Breast epithelium (tissue), 4 donors: ENCODE measurements at places on chromosomes 5 and 9.
A peak's percentile ranks its signal among the peaks of the same experiment; 100 is the strongest.

DNA sequence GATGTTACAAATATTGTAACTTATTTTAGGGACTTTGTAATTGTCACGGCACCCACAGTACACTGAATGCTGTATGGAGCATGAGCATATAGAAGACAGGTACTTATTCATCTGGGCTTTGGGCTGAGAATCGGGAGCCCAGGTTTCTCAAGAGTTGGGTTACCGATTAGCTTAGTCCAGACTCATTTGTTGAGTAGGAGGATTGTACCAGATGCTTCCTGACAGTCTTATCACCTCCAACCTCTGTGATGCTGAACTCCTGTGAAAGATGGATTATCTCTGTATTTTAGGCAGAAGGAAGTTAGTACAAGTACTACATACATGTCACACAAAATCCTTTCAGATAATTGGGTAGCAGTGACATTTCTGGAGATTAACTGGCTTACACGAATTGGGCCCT is 79.2 kb downstream of the SV2C start:
- no peak for DNase-seq

DNA sequence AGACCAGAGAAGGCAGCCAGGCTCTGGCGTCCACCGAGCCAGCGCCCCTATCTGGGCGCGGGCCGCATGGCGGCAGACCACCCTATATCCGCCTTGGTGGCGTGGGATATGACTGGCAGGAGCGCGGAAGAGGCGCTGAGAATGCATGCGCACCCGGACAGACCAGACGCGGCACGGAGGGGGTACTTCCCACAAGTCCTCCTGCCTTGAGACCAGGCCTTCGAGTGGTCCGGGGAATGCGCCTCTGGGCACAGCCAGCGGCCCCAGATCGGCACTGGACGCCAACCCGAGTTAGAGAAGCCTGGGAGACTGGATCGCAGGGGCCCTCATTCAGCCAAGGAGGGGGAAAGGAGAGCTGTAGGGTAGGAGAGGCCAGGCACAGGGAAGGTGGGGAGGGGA is 2.5 kb upstream of the LMX1B start:
- no peak for DNase-seq

DNA sequence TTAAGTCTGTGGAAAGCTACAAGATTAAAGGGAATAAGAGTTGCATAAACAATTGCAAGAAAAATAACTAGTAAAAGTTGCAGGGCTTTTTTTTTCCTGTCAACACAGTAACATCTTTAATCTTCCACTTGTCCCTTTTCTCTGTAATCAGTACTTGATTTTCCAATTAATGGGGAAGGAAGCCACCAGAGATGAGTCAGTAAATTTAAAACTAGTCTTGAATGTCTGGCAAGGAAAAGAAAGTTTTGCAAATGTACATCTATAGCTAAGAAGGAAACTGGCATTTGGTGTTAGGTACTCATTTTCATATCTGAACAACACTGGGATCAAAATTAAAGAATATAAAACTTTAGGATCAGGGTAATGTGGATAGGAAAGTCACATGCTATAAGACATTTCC is 17.1 kb downstream of the DAP start:
- DNase-seq = no peak

DNA sequence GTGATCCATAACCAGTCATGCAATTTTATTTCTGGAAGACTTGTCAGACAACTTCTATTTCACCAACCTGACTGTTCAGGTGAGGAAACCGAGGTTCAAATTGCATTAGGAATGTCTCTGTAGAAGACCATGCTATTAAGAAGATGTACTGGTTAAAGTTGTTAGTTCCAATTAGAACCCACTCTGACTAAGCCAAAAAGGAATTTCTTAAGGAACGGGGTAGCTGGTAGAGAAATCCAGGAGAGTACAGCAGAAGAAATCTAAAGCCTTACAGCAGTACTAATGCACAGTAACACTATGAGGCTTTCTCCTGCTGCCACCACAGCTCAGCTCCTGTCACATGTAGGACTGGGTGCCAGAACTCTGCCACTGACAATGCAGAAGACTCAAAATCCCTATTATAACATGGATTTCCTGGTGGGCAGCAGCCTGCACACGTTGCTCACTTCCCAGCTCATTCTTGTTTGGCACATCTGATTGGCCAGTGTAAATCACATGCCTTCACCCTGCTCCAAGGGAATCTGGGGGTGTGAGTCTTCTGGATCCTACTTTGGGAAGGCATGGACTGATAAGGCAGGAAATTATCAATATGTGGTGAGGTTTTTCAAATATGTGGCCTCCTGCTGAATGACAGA is 37.1 kb downstream of the CAST start:
- DNase-seq = no peak

DNA sequence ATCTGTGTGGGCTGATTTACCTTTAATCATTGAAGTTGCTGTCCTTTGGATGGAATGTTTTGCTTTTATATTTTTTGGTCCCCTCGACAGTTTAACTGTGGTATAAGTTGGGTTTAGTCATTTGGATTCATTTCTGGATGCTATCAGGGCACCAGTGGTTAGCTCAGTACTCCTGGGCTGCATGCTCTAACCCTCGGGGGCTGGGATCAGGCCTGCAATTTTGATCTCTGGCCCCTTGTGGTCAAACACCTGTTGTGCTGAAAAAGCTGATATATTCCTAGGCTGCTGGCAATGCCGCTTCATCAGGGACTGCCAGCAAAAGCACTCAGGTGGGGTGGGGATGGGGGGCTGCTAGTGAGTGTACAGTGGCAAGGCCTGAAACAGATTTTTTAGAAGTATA is 440.4 kb upstream of the RIOK2 start:
- no peak for DNase-seq

DNA sequence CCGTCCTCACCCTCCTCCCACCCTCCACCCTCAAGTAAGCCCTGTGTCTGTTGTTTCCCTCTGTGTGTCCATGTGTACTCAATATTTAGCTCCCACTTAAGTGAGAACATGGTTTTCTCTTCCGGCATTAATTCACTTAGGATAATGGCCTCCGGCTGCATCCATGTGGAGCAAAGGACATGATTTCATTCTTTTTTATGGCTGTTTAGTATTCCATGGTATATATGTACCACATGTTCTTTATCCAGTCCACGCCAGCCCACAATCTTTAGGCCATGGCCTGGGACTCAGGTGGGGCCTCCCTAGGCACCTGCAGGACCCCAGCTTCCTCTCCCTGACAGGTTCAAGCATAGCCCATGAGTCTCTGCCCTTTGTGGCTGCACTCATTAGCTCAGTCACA is 22.9 kb downstream of the UNC5A start:
- no peak for DNase-seq

- no peak for DNase-seq
Measured at GRCh38 chr5:113721171-113721570, 207.7 kb downstream of the YTHDC2 start.

GRCh38 chr5:126808521-126808988 is 31.6 kb downstream of the LMNB1 start:
- DNase-seq = no peak

DNA sequence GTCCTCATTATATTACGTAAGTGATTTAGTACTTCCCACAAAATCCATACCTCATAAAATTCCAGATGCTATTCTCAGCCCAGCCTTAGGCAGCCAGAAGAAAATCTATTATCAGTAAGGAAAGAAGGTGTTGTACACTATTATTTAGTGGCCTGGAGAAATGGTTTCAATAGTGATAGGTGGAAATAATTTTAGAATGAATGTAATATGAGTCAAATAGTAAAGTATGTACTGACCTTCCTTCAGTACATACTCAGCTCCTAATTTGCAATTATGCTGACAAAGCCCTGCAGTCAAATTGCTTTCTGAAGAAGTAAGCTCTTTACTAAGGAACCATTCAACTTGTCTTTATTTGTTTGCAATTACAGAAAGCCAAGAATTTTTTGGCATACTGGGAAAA is 409.2 kb downstream of the HTR1A start:
- DNase-seq = no peak

- DNase-seq = no peak
Measured at GRCh38 chr5:78791501-78792100, 143.0 kb upstream of the LHFPL2 start.

- DNase-seq = no peak
Measured at GRCh38 chr9:108056084-108056804, 566.7 kb upstream of the KLF4 start.

GRCh38 chr5:110054240-110054639 is 364.5 kb downstream of the MAN2A1 start:
- DNase-seq = no peak

DNA sequence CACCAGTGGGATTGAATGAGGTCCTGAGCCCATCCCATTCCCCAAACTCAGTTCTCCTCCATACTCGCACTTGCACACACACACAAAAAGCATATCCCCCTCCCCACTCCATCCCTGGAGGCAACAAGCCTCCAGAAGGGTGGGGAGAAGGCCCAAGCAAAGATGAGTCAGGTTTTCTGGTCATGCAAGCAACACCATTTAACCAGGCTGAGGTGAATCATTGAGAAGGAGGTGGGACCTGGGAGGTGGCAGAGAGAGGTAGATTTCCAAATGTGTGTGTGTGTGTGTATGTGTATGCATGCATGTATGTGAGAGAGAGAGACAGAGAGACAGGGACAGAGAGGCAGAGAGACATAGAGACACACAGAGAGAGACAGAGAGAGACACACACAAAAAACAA is 185.2 kb upstream of the TRIM32 start:
- no peak for DNase-seq

DNA sequence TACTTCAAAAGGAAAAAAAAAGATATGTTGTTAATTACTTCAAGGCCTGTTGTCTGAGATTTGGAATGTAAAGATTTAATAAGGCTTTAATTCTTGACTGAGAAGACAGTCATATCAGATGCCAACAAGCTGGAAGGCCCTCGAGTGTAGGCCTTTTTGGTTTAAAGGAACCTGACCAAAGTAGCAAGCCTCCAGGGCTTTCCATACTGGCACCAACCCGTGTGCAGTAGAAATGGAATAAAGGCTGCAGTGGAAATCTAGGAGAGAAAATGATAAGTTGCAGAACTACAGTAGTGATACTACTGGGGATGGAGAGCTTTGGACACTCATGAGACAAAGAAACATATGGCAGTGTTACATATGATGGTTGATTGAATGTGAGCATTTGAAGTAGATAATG is 358.0 kb downstream of the TAF11L14 start:
- no peak for DNase-seq

DNA sequence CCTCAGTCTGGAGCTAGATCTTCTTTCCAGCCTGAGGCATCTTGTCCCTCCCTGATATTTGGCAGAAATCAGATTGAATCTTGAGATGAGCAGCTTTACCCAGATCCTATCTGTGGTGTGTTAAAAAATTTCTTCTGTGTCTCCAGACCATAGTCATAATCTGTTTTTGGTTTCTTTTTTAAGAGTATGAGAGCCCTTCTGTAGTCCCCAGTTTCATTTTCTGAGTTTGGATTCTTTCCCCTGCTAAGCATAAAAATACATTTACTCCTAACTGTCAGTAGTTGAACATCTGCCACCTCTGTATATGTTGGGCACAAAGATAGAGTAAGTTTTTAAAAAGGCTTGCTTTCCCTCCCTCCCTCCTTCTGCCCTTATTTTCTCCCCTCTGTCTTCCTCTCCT is 137.7 kb downstream of the CNTLN start:
- no peak for DNase-seq

DNA sequence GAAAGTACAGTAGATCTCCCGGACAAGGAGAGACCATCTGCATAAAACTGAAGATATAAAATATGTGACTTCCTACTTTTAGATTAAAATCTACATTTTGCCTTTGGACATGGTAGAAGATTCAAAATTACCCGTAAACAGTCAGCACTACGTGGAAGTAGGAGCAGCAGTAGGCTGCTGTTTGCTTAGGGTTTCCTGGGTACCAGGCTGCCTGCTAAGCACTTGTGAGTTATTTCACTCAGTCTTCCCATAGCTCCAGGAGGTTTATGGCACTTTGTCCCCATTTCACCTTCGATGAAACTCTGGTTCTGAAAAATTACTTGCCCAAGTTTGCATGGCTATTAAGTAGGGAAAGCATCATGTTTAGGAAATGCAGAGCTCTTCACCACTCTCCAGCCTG is 92.6 kb downstream of the STK32A start:
- DNase-seq = no peak

DNA sequence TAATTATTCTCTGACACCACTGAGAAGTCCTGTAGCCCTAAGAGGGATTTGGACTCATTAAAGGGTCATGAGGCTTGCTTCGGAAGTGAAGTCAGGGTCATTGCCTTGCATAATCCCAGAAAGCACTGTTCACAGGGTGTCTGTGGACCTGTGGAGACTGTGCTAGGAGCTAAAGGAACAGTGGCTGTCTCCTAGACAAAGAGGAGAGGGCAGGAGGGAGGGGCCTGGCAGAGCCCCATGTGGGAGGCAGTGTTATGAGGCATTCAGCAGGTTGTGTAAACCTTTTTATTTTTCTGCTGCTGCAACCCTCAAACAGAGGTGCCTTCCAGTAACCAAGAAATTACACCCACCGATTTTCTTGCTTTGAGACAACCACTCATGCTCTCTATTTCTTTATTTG is 3.3 kb downstream of the TMEM174 start:
- DNase-seq = no peak

DNA sequence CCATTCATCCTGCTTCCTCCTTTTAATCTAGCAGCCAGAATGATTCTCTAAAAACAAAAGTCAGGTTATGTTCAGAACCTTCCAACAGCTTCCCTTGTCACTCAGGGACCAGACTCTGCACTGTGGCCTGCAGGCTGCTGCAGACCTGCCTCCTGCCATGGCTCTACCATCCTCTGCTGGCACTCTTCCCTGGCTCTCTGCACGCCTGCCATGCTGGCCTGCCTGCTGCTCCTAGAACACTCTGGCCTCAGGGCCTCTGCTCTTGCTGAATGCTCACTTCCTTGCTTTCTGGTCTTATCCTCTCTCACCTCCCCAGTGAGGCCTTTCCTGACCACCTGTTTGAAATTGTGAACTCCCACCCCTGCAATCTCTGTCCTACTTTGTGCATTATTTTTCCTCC is 149.4 kb downstream of the CD180 start:
- peak; percentile 30 for DNase-seq

DNA sequence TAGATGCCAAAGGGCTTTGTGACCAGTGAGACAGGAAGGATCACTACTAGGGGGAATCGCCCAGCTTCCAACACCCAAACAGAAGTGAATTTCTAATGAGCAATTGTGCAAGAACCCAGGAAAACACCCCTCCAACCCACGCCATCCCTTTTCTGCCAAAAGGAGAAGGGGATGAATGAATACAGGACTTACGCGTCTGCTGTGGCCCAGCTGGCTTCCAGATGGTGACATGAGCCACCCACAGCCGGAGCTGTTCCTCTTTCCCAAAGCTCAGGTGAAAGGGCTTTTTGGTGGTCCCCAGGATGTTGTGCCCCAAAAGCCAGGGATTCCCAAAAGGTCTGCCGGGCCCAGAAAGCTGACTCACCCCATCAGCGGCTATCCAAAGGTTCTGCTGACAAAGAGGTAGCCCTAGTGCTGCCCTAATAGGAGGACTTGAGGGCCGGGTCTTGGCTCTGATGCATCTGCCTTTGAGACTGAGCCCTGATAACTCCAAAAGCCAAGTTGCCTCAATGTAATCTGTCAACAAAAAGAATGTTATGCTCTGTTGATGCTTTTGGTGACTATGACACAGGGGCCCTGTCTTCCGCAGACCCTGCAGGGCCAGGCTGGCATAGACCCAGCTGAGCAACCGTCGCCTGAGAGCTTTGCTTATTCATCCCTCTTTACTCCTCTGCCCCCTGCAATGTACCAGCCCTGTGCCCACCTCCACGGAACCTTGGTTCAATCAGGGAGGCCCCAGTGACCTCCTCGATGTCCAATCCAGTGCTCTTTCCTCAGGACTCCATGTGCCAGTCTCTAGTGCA is 14.5 kb downstream of the GSN start:
- no peak for DNase-seq

- DNase-seq = no peak
Measured at GRCh38 chr5:109161914-109162683, 247.7 kb downstream of the PJA2 start.

GRCh38 chr9:75996726-75997125 is 106.3 kb downstream of the PCSK5 start:
- no peak for DNase-seq

GRCh38 chr9:92247981-92248380 is 45.5 kb downstream of the IARS1 start:
- DNase-seq = no peak
